Right forelimb (tissue), 1 donor: ENCODE measurements at places on chromosomes 4 and X.

DNA sequence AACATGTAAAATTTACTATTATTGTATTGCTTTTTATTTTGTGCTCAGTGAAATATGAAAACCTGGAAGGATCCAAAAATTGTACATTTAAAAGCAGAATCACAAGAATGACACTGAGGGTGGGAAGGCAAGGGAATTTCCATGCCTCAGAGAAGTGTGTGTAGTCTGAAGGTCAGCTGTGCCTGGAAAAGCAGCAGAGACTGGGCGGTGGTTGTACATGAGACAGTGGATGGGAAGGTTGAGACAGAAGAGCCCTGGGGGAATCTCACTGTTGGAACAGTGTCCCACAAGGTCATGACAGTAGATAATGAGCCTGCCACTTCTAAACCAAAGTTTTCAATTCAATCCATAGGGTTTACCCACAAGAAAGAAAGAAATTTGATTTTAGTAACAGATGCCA lies 17.1 kb upstream of the ANTXR2 start:
- no peak for DNase-seq

GRCh38 chrX:41137589-41137988 lies 52.3 kb downstream of the USP9X start:
- no peak for DNase-seq

DNA sequence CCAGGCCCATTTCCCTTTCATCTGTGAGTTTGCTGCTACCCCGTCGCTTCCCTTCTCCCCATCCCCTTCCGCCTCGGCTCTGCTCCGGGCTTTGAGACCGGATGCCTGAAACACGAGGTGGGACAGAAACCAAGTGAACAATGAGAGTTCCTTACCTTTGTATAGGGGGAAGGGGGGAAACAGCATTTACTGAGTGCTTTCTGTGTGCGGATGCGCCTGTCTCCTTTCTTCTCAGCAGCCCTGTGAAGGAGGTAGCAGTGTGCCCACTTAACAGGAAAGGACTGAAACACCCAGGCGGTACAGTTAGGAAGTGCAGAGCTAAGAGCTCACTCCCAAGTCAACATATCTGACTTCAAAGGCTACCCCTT lies 43.2 kb upstream of the TMSB15B start:
- no peak for DNase-seq

DNA sequence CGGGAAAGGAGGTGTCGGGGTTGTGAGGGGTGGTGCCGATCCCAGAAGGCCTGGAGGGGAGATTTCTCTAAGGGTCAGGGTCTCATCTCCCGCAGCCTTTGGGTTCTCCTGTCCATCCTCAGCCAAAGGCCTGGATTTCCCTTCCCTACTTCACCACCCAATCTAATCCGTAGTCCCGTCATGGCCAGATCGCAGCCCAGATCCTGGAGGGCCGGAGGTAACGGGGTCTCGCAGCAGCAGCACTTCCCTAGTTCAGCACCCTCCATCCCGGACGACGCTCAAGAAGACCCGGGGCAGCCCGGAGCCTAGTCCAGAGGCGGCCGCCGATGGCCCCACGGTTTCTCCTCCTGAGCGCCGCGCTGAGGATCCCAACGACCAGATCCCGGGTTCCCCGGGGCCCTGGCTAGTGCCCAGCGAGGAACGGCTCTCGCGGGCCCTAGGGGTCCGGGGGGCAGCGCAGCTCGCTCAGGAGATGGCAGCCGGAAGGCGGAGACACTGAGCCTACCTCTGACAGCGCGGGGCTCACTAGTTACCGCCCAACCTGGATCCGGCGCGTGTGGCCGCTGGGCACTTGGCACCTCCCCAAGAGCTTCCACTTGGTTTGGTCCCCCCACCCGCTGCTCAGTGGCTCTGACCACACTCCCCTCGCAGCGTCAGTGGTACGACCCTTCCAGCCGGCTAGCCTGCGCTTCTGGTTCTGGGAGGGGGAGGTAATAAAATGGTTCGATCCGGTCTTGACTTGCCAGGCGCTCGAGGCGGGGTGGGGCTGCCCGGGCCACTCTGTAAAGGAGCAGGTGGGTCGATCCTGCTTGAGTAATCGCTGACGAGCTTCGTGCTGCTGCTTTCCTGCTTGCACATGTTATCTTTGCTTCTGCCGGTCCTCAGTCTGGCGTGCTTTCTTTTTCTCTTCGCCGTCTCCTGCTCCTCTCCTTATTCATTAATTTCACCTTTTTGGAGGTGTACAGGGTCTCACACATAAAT lies 3.6 kb downstream of the MAGIX start:
- DNase-seq = peak; percentile 81

DNA sequence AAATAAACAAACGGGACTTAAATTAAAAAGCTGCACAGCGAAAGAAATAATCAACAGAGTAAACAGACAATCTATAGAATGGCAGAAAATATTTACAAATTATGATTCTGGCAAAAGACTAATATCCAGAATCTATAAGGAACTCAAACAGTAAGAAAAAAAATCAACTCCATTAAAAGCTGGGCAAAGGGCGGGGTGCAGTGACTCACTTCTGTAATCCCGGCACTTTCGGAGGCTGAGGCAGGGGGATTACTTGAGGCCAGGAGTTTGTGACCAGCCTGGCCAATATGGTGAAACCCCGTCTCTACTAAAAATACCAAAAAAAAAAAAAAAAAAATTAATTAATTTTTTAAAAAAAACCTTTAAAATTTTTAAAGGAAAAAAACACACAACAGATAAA lies 109.0 kb downstream of the ATP11C start:
- DNase-seq = no peak

DNA sequence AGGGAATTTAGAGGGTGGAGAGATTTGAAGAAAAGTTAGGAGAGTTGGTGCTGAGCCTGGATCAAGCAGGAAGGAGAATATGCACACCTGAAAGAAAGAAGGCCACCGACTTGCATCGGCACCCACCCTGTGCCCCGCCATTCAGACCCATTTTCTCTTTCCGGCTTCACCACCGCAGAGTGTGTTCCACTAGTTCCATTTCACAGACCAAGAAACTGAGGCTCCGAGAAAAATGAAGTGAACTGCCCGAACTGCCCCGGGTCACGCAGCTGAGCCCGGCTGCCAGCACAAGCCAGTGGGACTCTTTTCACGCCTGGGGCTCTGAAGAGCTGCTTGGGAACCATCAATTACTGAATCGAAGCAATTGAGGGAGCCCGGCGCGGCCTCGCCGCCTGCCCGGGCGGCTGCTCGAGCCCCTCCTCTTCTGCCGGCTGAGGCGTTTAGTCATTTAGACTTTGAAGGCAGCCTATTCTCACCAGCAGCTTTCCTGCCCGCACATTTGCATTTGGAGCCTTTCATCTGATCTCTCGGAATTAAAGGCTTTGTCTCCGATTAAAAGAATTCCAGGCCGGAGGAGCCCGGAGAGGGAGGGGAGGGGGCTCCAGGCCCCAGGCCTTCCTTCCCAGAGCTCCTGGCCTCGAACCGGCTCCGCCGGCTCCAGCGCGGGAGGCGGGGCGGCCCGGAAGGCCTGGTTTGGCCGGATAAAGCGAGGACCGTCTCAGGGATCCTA lies 140.2 kb upstream of the PJA1 start:
- DNase-seq = no peak

GRCh38 chr4:118997601-118998000 lies 108.9 kb downstream of the SYNPO2 start:
- DNase-seq = no peak

DNA sequence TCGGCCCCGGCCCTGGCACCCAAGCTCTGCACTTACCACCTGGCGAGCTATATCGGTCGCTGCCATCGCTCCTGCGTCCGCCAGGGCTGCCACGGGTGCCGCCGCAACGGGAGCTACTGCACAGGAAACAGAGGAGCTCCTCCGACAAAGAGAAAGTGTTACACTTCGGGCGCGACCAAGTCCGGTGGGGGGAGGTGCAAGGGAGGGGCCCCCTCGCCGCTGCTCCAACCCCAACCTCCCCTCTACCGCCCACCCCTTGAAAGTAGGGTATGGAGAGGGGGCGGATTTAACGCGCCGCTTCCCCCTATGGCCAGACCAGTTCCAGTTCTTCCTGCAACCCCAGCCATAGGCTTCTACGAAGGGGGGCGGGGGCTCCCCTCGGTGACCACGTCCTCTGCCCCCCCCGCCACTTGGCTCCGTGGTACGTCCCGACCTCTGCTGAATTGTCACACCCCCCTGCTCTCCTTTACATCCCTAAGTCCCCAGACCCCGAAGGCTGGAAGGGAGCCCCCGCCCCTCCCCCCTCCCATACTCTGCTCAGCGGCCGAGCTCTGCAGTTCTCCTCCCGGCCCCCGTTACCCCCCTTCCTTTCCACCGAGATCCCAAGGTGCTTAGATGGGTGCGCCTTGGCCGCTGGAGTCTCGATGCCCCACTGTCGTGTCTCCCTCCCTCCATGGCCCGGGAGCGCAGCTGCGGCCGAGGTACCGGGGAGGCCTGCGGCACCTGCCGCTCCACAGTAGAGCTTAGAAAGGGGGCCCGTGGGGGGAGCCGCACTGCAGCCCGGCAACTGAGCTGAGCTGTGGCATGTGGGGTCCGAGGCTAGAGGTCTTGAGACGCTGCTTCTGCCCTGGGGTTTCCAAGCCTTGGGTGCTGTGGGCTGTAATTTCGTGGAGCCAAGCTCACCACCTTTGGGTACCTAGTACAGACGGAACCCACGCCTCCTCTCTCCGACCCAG lies at the start of gene SEPTIN6:
Gene SEPTIN6 (minus strand): TSS at position 129 of the 956 bp plus-strand sequence. CDS start 63 bp downstream, at position 66.
- DNase-seq = peak; percentile 82

DNA sequence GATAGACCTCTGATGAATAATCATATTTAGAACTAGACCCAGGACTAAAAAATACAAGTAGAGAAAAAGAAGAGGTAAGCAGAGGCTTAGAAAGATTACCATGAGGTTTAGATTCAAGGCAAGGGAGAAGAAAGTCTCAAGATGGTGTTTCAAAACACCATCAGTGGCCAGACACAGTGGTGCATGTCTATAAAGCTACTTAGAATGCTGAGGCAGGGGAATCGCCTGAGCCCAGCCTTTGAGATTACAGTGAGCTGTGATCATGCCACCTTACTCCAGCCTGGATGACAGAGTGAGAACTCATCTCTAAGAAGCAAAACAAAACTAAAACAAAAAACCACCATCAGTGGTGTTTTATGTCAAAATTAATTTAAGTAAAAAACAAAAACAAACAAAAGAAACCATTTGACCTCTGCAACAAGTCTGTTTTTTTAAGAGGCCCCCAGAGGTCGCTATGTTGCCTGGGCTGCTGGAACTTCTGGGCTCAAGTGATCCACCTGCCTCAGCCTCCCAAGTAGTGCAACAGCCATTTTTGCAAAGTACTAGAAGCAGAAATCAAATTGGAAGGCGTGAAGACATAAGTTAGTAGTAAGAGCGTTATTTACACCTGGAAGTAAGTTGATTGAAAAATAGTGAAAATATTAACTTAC lies 784.3 kb downstream of the ADGRL3 start:
- no peak for DNase-seq

DNA sequence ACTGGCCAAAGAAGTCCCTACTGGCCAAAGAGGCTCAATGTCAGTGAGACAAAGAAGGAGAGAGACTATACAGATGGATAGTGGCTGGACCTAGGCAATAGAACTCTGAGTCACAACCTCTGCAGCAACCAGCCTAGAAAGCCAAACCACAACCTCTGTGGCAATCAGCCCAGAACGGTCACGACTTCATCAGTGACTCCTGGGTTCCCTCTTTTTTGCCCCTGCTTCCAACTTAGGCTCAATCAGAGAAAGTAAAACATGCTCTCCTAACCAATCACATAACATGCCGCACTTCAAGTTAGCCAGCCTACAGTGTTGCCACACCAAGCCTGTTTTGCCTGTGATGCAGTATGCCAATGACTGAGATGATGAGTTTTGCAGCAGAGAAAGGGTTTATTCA lies 203.4 kb downstream of the ANAPC10 start:
- DNase-seq = no peak

DNA sequence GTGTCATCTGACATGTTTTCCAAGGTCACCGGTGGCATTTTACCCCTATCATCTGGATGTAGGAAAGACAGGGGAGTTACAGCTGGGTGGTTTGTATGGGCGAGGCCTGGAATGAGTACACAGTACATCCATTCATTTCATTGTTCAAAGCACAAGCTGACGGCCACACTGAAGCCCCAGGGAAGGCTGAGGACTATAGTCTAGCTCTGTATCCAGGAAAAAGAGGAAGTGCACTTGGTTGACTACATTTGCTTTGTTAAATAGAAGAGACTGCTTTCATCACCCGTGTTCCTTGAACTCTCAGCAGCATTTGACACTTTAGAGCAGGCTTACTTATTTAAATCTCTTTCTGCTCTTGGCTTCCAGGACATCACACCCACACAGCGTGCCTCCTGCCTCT lies 1041.0 kb upstream of the TENM3 start:
- DNase-seq = no peak

DNA sequence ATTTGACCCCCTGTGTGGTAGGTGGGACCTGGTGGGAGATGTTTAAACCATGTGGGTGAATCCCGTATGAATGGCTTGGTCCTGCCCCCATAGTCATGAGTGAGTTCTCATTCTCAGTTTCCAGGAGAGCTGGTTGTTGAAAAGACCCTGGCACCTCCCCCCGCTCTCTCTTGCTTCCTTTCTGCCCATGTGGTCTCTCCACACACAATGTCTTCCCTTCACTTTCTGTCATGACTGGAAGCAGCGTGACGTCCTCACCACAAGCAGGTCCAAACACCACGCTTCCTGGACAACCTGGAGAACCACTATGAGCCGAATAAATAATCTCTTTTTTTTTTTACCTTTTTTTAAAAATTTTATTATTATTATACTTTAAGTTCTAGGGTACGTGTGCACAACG lies 3.5 kb upstream of the CSF2RA start:
- DNase-seq = no peak

DNA sequence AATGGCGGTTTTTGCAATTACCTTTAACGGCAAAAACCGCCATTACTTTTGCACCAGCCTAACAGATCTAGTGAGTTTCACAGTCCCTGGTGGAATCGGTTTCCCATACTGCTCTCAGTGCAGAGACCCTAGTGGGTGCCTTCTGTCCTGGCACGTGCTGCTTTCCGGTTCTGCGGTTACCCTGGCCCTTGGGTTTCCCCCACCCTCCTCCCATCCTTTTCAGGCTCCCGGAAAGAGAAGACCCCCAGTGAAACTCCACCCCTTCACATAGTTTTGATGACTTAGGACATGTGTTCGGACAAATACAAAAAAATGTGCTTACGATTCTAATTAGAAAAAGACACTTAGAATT lies 36.9 kb downstream of the NLGN3 start:
- DNase-seq = peak; percentile 45

- no peak for DNase-seq
Observed at GRCh38 chr4:1984406-1985191, 24.2 kb downstream of the NELFA start.
